Osteoblast (primary cell): ENCODE measurements at places on chromosomes 5 and 9. TPM values are rescaled to one million over a fixed set of nuclear protein-coding genes. Genes with fewer than 3 reads are reported as not detected.
A peak's percentile ranks its signal among the peaks of the same experiment; 100 is the strongest.

GRCh38 chr5:105639511-105639910 lies 2031.2 kb downstream of the EFNA5 start:
- H3K4me1 ChIP-seq, result no peaks in the 10 kb centered on the region
- H3K4me3 ChIP-seq, result no peak overlapping the region
- DNase-seq, result no peak
- no peaks in the 10 kb centered on the region for H3K27me3 ChIP-seq

- H3K27me3 ChIP-seq, result no peaks in the 10 kb centered on the region
- no peaks in the 10 kb centered on the region for H3K36me3 ChIP-seq
- no peak overlapping the region for H3K4me3 ChIP-seq
- DNase-seq, result no peak
- no peaks in the 10 kb centered on the region for H3K4me1 ChIP-seq
- no peak overlapping the region for H3K27ac ChIP-seq
These were observed 1888.9 kb upstream of the CDH6 start for GRCh38 chr5:29304545-29304944.

DNA sequence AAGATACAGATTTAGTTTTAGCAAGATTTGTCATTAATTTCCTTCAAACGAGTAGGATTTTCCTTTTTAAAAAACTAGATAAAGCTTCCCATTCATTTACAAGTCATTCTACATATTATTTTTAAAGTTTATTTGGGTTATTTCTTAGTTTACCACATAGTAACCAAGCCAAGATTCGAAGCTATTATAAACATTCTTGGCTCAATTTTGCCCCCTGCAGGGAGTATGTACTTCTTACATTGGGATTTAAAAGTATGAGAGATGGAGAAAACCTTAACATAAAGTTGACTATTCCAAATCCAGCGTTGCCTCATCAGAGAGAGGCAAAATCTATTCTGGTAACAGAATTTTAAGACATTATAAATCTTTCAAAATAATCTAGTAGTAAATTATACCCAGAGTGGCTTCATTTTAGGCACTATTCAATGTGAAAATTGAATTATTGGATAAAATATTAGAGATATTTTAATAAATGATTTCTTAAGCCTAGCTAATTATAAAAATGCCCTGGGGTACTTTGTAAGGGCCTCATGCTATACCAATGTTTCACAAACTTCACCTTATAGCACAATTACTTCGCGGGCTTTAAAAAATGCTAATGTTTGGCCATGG lies 39.1 kb downstream of the FBN2 start:
- H3K4me3 ChIP-seq, result no peak overlapping the region
- H3K27ac ChIP-seq, result no peak overlapping the region
- no peaks in the 10 kb centered on the region for H3K4me1 ChIP-seq
- DNase-seq, result peak; percentile 88

GRCh38 chr9:133619791-133620190 lies 10.6 kb upstream of the FAM163B start:
- peaks cover 48% of the 10 kb centered on the region for H3K27me3 ChIP-seq
- no peaks in the 10 kb centered on the region for H3K4me1 ChIP-seq
- H3K4me3 ChIP-seq, result no peak overlapping the region
- H3K27ac ChIP-seq, result no peak overlapping the region

GRCh38 chr5:170632985-170633234 lies 129.1 kb downstream of the KCNIP1 start:
- peak; percentile 96 for DNase-seq
- peaks cover 10% of the 10 kb centered on the region for H3K4me1 ChIP-seq
- H3K27ac ChIP-seq, result no peak overlapping the region

DNA sequence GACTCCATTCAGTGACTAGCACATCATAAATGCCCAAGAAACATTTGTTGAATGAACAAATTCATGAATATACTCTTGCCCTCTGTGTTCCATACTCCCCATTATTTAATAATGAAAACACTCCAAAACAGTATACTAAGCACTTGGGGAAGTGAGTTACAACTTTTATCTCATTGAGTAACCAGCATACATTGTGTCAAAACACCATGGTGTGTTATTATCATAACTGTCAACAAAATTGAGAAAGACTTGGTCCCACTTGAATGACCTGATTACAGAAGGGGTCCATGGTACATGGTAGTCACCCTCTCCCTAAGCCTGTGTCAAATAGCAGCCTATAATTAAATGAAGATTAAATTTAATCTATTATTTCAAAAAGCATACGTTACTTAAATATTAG lies 16.2 kb downstream of the ANKH start:
- H3K36me3 ChIP-seq, result peaks cover 17% of the 10 kb centered on the region
- no peak for DNase-seq
- H3K4me3 ChIP-seq, result no peak overlapping the region
- no peak overlapping the region for H3K27ac ChIP-seq
- no peaks in the 10 kb centered on the region for H3K27me3 ChIP-seq

- no peak for DNase-seq
- no peak overlapping the region for H3K4me3 ChIP-seq
- no peaks in the 10 kb centered on the region for H3K36me3 ChIP-seq
- no peaks in the 10 kb centered on the region for H3K27me3 ChIP-seq
- H3K27ac ChIP-seq, result no peak overlapping the region
- H3K4me1 ChIP-seq, result peaks cover 10% of the 10 kb centered on the region
These were observed 48.5 kb upstream of the PTGER4 start for GRCh38 chr5:40631236-40631635.

- no peaks in the 10 kb centered on the region for H3K27me3 ChIP-seq
- no peak for DNase-seq
- H3K36me3 ChIP-seq, result peaks cover 27% of the 10 kb centered on the region
- H3K4me3 ChIP-seq, result no peak overlapping the region
- peaks cover 8% of the 10 kb centered on the region for H3K4me1 ChIP-seq
These were observed 57.4 kb downstream of the GCNT1 start for GRCh38 chr9:76516350-76516749.

DNA sequence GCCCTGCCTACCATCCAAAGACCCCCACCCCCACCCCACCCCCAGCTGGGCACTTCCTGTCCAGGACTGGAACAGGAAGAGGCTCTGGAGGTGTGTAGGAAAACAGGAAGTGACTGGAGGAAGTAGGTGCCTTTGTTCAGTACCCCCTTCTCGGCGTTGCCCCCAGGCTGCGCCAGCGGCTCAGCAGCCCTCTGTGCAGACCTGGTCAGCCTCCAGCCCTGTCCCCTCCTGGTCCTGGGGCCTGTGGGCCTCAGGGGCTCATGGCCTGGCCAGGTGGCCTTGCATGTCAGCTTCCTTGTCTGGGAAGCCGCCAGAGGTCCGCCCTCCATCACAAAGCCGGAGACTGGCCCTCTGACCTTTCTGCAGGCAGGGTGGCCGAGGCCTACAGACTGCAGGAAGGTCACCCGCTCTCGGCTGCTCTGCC lies 26.0 kb downstream of the FLT4 start:
- H3K36me3 ChIP-seq, result no peaks in the 10 kb centered on the region
- no peak for DNase-seq
- H3K27ac ChIP-seq, result no peak overlapping the region

DNA sequence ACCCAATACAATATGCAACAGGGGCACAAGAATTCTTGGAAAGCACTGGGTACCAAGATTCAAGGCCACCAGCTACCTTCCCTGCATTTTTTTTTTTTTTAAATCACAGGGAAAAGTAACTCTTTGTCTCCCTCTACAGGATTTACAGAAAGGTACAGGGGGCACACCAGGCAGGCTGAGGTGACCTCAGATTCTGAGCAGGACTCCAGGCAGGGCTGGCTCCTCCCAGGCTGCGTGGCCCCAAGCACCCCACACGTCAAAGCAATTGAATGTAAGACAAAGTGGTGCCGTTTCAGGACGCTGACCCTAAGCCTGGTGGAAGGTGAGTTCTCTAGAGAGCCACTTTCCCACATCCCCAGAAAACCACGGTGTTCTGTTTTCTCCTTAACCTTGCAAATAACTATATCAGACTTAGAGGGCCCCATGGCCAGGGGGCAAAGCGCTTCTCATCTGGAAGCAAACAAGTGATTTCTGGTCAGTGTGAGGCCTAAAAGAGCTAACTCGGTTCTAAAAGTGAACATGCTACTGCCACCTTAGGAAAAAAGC lies 222.6 kb downstream of the ROR2 start:
- no peaks in the 10 kb centered on the region for H3K4me1 ChIP-seq
- H3K27ac ChIP-seq, result no peak overlapping the region
- peak; percentile 92 for DNase-seq
- no peaks in the 10 kb centered on the region for H3K27me3 ChIP-seq
- H3K36me3 ChIP-seq, result no peaks in the 10 kb centered on the region

DNA sequence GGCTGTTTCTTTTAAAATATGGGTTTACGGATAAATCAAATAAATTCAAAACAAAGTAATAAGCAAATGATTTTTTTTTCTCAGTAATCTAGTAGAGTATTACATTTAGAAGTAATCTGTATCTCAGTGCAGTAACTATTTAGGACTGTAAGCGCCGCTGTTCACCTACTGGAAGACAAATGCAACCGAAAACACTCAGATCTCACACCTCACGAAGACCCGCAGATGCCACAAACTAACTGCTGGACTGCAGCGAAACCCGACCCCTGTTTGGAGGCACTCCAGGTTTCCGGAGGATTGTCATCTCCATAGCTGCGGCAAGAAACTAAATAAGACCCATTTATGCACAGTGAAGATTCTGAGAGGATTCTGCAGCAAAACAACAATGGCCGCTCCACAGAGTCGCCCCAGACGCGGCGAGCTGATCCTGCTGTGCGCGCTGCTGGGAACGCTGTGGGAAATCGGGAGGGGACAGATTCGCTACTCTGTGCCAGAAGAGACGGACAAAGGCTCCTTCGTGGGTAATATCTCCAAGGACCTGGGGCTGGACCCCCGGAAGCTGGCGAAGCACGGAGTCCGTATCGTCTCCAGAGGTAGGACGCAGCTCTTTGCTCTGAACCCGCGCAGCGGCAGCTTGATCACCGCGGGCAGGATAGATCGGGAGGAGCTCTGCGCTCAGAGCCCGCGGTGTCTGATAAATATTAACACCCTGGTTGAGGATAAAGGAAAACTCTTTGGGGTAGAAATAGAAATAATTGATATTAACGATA lies at the start of gene PCDHGA8:
PCDHGA8 (plus strand) TSS at position 205 of the 770 bp plus-strand sequence; CDS start at position 386, 181 bp downstream.
- H3K4me1 ChIP-seq, result no peaks in the 10 kb centered on the region
- no peaks in the 10 kb centered on the region for H3K27me3 ChIP-seq

DNA sequence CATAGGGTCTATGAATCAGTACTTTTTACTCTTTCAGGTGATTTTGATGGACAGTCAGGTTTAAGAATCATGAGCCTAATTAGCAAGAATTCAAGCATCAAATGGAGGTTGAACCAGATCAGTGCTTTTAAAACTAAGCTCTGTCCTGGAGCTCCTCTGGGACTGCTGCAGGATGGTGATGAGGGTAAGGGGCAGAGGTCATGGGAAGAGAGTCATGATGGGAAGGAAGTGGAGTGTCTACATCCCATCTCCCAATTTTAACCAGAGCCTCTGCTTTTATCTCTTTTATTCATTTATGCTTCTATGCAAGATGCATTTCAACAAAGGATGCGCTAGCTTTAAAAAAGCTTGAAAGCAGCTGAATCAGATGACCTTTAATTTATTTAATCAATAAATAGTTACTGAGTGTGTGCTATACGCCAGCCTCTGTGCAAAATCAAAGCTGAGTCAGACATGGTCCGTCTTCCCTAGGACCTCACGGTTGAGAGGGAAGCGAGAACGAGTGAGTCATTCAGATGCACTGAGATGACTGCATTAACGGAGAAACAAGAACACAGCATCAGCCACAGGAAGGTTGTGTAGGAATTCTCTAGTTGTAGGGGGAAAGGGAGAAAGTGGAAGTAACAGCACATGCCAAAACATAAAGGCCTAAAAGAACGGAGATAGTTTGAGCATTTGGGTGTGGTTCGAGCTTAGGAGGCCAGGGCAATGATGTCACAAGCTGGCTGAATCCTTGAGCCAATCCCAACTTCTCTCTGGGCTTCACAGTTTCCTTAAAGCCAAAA lies 441.6 kb upstream of the BRINP1 start:
- H3K27me3 ChIP-seq, result no peaks in the 10 kb centered on the region
- H3K36me3 ChIP-seq, result no peaks in the 10 kb centered on the region
- DNase-seq, result peak; percentile 83
- peaks cover 7% of the 10 kb centered on the region for H3K4me1 ChIP-seq

DNA sequence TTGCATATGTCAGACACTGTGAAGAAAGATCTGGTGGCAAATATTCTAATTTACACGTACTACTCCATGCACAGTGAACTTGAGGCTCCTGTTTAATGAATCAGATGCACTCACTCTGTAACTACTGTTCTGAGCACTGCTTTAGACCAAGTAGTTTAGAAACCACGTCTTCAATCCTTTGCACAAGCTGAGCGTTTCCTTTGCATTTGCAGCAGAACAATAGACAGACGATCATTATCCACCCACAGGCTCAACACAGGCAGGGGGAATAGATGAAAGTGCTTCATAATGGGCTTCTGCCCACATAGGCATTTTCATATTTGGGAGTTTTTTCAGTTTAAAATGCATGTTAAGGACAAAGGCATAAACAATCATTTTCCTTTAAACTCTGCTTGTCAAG lies 423.3 kb upstream of the ADAMTS16 start:
- no peaks in the 10 kb centered on the region for H3K27me3 ChIP-seq
- DNase-seq, result no peak
- no peak overlapping the region for H3K4me3 ChIP-seq
- H3K36me3 ChIP-seq, result no peaks in the 10 kb centered on the region
- no peaks in the 10 kb centered on the region for H3K4me1 ChIP-seq
- H3K27ac ChIP-seq, result no peak overlapping the region

- H3K36me3 ChIP-seq, result no peaks in the 10 kb centered on the region
- no peak overlapping the region for H3K4me3 ChIP-seq
- H3K27me3 ChIP-seq, result peaks cover 7% of the 10 kb centered on the region
- no peak for DNase-seq
- no peak overlapping the region for H3K27ac ChIP-seq
- no peaks in the 10 kb centered on the region for H3K4me1 ChIP-seq
These were observed 132.0 kb upstream of the NFIB start for GRCh38 chr9:14445946-14446345.

The PGM5 gene
- 0.36 and 1.2 TPM in 2 replicates for total RNA-seq

The SLC6A7 gene
- under 0.01 TPM in 1 of 2 replicates, not detected in the other for total RNA-seq

The FRMD3 gene
- 0.36 TPM in 1 of 2 replicates, not detected in the other for total RNA-seq

The JAKMIP2 gene
- total RNA-seq, result 1.1 and 1.2 TPM in 2 replicates

The MED27 gene
- 25.7 and 30.9 TPM in 2 replicates for total RNA-seq

The TRIM7 gene
- 0.29 and 0.72 TPM in 2 replicates for total RNA-seq

The LCN2 gene
- not detected in 2 replicates for total RNA-seq

The DYNC2I2 gene
- 51.3 and 52.1 TPM in 2 replicates for total RNA-seq
